RKO (cell line): ENCODE measurements at places on chromosomes 3 and 15.

DNA sequence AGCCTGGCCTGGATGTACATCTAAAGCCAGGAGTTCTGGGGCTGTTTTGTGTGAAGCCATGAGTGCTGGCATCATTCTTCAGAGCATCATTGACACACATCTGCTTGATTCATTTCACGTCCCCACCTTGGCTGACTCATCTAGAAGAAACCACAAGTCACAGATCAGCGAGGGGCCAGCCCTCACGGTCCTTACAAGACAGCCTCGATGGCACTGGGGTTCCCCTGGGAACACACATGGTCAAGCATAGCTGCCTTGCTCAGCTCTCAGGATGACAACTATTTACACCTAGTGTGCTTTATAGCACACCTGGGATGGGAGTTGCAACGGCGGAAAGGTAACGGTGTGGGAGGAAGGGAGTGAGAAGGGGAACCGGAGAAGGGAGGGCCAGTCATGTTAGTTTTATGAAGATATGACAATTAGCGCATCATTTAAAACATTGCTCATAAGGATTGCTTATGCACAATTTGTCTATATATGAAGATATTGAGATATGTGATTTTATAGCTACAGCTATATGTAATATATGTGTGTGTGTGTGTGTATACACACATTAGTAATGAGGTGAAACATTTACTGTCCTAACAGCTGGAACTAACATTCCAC is 227.1 kb downstream of the RPLP1 start:
- DNase-seq: no peak

DNA sequence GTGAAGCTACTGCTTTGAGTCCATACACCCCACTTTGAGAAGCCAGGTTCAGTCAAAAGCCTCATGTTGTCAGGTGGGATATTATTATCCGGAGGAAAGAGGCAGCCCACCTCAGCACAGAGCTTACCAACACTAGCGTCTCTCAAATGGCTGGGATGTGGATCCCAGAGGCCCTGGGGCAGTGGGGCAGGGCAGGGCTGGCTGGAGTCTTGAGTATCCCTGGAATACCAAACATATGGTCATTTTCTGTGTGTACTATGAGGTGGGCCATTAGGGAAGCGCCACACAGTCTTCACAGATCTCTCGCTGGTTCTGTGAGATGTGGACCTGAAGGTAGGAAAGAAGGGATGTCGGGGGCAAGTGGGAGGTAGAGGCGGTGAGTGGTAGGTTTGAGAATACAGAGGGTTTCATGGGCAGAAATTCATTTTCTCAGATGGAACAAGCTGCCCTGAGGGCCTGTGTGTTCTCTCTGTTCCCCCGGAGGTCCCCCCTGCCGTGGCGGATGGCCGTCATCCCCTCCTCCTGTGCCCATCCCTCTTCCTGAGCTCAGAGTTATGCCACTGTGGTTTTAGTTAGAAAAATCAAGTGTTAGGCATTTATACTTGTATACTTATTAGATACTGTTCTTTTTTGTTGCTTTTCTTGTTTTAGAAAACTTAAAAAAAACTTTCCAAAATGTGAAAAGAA is 66.4 kb downstream of the USP13 start:
- DNase-seq: no peak

- DNase-seq: peak; percentile 77
Observed at GRCh38 chr3:159964166-159964973, 24.3 kb upstream of the IL12A start.

GRCh38 chr3:12197475-12197874 is 38.8 kb upstream of the TIMP4 start:
- no peak for DNase-seq

DNA sequence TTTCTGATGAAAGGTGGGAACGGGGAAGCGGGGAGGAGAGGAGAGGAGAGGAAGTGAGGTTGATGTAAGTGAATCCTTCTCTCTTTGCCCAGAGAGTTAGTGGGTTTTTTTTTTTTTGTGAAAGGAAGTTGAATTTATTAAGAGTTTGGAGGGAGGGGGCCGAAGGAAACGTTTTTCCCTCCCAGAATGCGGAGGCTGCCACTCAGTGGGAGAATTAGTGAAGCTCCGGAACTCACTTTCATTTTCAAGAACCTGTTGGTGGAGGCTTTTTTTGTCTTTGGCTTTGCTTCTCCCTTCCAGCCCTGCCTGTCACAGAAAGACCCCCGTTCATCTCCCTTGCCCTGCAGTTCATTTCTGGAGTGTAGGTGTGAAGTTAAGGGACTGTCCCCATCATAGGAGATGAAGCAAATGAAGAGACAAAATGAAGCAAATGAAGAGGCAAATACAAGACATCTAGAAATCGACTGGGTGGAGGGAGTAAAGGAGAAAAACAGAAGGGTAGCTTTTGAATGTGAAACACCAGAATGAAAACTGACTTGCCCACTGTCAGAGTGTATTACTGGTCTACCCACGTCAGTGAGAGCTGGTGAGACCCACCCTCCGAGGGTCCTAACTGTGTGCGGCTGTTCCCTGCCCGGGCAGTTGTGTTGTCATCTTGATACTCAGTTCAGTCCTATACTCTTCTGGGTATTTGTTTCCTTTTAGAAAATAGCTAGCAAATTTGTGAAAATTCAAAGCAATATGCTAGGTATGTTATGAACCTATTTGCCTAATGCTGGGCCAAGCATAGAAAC is 91.5 kb downstream of the ITPR1 start:
- no peak for DNase-seq

- DNase-seq: no peak
Observed at GRCh38 chr3:129835198-129835597, 58.3 kb downstream of the TMCC1 start.

DNA sequence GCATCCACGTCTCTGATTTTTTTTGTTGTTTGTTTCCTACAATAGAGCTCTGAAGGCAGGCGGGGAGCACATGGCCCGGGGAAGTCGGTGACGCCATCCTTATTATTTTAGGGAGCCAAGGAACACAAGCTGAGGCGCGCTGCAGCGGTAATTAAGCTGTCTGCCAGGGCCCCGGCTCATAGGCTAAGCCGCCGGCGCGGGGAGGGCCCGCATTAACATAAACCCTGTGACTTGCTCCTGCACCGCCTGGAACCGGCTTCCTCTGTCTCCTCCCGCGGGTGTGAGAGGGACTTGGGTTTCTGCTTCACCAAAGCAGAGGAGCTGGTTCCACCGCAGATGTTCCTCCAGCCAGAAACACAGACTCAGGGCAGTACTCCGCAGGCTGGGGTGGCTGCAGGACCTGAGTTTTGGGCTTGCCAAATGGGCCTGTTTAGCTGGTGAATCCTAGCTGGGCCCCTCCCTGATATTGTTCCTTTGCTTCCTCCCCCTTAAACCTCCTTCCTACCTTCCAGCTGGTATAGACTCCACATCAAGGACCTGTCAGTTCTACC is 25.3 kb downstream of the ANP32A start:
- DNase-seq: no peak

DNA sequence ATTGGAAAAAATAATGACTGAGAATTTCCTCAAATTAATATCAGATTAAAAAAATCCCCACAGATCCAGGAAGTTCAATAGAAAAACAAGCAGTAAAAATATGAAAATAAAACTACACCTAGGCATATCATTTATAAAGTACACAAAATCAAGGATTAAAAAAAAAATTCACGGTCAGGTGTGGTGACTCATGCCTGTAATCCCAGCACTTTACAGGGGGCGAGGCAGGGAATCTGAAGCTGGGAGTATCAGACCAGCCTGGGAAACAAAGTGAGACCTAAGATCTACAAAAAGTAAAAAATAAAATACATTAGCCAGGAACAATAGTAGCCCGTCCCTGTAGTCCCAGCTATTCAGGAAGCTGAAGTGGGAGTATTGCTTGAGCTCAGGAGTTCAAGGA is 778.3 kb upstream of the ALCAM start:
- DNase-seq: no peak

DNA sequence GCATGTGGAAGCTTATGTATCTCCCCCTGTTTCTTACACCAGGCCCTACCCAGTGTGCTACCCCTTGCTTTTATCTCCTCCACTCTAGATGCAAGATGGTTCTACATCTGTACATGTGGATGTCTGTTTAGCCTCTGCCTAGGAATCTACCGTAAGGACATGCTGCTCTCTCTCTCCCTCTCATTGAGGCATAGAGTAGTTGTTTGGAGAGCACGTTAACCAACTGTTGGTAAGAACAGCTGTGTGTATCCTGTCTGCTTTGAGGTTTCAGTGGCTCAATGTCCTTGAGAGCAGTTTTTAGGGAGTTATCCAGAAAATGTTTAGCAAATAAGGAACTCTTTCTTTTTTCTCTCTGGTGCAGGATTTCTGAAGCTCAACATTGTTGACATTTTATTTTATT is 152.8 kb downstream of the DNAJB8 start:
- DNase-seq: no peak

DNA sequence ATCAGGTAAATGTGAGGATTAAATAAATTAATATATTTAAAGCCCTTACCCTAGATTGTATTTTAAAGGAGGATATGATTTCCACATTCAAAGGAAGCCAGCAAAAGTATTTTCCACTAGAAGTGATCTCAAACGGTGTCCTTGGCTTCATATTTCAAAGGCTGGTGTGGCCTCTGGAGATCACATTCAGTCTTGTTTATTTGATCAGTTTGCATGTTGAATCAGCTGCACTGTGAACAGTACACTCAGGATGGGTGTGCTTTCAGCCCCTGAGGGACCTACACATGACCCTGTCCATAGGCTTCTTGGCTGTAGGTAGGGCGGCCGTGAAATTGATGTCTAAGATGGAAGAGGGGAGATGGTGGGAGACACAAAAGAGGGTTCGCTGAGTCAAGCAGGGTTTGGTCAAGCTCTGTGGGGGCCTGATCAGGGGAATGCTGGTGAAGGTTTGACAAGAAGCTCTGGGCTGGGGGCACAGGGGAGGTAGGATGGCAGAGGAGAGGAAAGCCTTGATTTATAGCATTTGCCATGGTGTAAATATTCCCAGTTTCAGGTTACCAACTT is 21.9 kb downstream of the CYP8B1 start:
- no peak for DNase-seq

GRCh38 chr15:35834216-35834830 is 288.4 kb upstream of the DPH6 start:
- DNase-seq: no peak

- DNase-seq: no peak
Observed at GRCh38 chr3:72548981-72549380, 299.3 kb downstream of the SHQ1 start.

- DNase-seq: peak; percentile 44
Observed at GRCh38 chr3:186002884-186003472, 65.2 kb upstream of the TRA2B start.

DNA sequence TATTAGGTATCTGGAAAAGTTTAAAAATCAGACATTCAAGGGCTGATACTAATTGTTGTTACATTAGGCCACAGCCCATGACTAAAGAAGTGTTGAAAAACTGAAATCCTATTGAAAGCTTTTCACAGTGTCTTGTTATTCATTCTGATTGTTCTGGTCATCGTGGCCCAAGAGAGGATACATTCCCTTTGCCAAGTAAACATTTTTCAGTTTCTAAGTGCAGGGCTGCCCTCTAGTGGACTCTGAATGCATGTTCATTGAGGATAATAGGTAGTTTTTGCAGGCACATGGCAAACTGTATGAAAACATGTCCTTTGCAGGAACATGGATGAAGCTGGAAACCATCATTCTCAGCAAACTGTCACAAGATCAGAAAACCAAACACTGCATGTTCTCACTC is 181.1 kb downstream of the MYRIP start:
- peak; percentile 59 for DNase-seq

- DNase-seq: no peak
Observed at GRCh38 chr3:185830018-185830797, 5.4 kb upstream of the IGF2BP2 start.

DNA sequence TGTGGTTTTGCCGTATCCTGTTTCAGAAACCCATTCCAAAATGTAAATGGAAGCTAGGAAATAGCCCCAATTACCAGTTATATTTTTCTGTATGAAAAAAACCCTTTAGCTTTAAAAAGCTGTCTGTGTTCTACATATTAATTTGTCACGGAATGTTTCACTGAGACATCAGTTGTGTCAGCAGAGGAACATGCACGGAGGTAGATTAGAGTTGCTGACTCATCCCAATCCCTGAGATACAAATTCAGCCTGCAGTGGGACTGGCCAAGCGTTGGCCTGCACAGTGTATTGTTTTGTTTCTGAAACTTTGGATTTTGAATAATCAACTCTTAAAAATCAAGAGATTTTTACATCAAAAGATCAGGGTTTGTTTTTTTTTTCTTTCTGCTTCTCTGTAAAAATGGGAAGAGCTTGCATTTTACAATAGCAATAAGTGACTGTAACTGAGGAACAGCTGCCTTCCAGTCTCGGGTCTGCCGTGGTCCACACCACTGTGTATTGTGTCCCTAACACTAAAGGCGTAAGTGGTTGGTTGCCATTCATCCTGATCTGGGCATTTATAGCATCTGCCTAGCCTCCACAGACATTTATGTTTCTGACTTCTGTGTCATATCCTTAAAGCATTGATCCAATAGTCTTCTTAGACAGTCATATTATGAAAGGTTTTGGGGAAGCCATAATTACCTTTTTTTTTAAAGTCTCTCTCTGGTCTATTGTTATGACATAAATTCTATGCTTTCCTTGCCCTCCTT is 218.1 kb downstream of the ADAMTSL3 start:
- peak; percentile 75 for DNase-seq

DNA sequence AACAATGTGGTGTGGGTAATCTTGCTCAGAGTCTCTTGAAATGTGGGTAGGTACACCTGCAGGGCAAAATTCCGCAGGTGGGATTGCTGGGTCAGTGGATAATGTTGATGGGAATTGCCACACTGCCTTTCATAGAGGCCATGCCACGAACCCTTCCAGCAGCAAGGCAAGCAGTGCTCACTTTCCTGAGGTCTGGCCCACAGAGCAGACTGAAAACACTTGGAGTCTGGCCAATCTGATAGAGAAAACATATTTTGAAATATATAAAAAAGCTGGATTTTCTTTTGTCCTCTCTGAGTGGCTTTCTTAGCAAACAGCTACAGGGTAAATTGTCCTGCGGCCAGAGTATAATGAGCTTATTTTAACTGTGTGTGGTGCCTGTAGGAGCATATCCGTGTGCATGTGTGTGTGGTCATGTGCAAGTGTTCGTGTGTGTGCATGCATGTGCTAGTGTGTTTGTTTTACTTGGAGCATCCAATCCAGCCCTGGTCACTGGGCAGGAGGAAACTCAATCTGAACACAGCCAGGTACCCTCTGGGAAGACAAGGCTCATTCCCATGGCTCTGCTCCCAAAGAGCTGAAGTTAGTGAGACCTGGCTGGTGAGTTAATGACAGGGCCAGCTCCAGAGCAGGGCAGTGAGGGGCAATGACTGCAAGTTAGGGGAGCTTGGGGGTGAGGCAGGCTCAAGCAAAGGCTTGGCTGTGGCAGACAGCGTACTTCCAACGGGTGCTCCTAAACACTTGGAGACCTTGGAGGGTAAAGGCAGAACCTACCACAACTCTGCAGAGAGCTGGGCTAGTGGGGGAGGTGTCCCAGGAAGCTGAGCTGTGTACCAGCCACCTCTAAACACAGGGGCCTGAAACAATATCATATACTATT is 91.3 kb downstream of the PLXNA1 start:
- no peak for DNase-seq

DNA sequence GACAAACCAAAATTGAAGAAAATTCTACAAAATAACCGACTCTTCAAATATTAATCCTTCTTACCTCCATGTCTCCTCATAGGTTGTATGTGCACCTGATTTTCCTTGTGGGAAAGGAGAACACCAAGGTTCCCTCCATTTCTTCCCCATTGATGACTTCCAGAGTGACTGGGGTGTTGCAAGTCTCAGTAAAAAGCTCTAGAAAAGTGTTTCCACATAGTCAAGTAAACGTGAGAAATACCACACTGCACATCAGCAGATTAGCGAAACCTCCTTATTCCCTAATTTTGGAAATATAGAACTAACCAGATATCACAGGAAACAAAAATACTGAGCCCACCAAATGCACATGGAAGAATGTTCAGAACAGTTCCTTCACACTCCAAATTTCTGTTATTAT is 4.9 kb upstream of the RPN1 start:
- DNase-seq: no peak

- DNase-seq: no peak
Observed at GRCh38 chr3:54877730-54878129, 50.1 kb downstream of the LRTM1 start.
